ENCODE measurements at places on chromosomes 4 and X. TPM values are rescaled to one million over a fixed set of nuclear protein-coding genes. Genes with fewer than 3 reads are reported as not detected.

The FMR1NB gene
- not detected for total RNA-seq

The IL2 gene
- not detected for total RNA-seq

The MAGED2 gene
- 290 TPM for total RNA-seq

The AMBN gene
- total RNA-seq, result not detected

The SLC4A4 gene
- 22.0 TPM for total RNA-seq

All from smooth muscle cell of the umbilical artery (primary cell).